ENCODE measurements at places on chromosomes 16 and 17.
A peak's percentile ranks its signal among the peaks of the same experiment; 100 is the strongest.

DNA sequence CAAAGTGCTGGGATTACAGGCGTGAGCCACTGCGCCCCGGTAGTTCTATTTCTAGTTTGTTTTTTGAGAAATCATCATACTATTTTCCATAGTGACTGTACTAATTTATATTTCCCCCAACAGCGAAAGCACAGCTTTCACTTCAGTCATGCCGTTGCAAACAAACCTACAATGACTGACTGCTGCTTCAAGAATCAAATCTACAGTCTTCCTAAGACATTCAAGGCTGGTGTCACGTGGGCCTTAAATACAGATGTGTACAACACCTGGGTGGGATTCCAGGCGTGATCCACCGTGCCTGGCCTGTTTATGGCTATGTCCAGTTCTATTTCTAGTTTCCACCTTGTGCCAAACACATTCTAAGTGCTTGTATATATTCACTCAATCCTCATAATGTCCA is 72.0 kb downstream of the ABCC6 start:
- DNase-seq = no peak

- DNase-seq = no peak
Observed at GRCh38 chr17:44924107-44924544, 8.8 kb upstream of the GFAP start.

DNA sequence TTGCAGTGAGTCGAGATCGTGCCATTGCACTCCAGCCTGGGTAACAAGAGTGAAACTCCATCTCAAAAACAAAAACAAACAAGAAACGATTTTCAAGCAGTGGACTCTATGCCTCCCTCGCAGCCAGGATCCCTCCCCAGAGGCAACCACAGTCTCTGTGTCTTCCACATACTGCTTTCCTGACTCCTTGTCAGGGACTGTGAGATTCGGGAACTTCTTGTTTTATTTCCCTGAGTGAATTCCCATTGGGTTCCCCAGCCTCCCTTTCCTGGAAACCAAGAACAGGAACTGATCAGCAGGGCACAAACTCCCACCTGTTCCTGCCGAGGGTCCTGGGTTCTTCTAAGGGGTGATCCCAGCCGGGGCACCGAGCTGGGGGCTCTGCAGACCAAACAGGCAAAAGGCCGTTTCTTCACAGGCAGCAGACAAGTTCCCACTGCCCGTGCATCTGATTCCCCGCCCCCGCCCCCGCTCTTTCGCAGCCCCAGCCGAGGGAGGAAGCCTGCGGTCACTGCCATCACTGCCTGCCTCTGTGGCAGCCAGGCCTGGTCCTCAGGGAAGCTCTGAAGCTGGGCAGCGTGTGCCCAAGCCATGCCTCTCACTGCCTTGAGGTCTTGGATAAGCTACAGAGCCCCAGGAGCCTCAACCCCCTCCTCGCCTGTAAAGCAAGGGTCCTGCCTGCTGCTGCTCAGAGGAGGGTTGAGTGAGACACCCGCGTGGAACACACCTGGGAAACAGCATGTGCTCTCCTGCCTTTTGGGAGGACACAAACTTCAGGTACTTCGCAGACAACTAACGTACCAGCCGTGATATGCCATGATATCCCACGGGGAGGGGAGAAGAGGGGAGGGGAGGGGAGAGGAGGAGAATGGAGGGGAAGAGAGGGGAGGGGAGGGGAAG is 5.5 kb upstream of the PIEZO1 start:
- DNase-seq = no peak

GRCh38 chr17:33241390-33241789 is 51.7 kb downstream of the ASIC2 start:
- no peak for DNase-seq

DNA sequence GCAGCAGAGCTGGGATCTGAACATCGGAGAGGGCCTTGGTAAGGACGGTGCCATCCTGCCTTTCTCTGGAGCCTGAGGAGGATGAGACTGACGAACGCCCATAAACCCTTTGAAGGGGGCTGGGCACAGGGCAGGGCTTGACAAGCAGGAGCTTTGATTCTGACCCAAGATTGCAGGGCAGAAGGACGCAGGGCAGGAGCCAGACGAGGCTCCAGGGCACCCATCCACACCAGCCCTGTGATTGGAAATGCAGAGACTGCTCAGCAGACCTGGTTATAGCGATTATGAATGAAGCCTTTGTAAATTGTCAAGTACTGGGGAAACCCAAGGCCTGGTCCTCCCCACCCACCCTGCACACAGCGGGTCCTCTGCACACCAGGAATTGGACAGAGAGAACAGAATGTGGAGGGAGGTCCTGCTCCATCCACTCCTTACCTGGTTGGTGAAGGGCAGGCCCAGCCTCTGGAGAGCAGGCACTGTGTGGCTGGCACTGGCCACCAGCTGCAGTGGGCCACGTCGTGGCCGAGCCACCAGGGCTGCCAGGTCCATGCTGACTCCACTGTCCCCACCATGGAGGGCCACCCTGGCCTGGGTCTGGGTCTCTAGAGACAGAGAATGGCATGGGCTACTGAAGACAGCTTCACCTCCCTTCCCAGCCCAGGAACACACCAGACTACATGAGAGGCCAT is 68.8 kb downstream of the RMI2 start:
- no peak for DNase-seq

- DNase-seq = peak; percentile 88
Observed at GRCh38 chr17:82030470-82031302, 792 bp upstream of the RAC3 start.

DNA sequence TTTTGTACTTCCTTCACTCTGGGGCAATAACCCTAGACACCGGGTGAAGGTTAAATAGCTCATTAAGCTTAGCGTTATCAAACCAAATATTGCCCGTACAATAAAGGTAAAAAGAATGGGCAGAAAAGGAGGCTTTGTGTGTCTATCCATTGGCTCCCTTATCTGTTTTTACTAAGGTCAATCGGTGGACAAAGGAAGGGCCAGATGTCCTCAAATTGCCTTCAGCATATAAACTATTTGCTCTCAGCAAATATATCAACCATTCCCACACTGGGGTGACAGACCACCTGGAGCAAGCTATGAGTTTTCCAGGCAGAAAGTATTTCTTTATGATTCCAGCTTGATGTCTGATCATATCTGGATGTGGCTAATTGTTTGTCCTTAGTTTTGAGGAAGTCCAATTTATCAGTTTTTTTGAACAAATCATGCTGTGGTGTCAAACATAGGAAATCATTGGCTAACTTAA is 25.3 kb upstream of the WIPI1 start:
- DNase-seq = no peak

Data from stimulated activated naive CD8-positive, alpha-beta T cell treated with anti-CD3 and anti-CD28 coated beads, Interleukin-15, amount 100 ng/mL, for 72 hours (primary cell).